ENCODE measurements at places on chromosomes 16 and 17.

GRCh38 chr17:48594538-48595277, 1.1 kb upstream of the HOXB5 start:
- DNase-seq = no peak

DNA sequence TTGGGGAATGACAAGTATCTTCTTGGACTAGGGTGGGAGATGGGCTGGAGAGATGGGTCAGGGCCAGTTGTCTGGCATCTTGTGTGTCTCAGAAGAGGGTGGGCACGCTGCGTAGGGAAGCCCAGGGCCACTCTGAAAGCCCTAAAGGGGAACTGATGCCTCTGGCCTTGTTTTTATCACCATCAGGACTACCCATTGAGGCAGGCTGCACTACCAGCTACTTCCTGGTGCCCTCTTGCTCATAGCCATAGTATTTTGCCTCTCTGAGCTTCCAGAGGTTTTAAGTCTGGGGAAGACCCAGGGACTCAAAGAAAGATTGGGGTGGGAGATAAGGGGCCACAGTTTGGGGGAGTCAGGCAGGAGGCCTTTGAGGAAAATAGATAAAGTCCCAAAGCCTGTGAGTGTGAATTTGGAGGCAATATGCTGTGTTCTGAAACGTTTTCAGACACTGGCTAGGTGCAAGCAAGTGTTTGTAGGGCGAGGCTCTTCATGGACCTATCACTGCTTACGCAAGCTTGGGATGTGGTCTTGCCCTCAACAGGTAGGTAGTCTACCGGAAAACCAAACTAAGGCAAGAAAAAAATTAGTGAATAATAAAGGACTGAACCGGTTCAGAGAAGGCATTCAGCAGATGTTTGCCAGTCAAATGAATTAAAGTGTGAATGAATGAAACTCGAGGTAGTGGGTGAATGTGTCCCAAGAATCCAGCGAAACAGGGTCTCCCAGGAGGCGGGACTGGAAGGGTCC, 688 bp upstream of the ITGB3 start:
- DNase-seq = no peak

DNA sequence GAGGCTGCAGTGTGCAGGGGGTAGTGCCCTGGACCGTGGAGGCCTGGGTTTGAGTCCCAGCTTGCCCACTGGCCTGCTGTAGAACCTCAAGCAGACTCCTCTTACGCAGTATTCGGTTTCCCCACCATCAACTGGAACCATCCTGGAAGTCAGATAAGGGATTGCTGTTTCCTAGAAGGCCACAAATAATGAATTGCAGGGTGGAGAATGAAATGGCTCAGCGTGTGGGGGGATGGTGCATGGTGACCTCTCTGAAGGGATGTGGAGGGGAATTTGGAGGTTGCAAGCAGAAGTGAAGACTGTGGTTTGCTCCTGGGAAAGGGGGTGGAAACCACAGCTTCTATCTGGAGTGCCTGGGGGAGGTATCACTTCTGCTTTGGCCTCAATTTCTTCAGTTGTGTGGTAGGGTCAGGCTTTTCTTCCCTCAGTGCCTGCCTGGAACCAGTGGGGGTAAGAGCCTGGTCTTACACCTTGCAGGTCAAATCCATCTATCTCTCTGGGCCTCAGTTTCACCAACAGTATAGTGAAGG, 1.7 kb downstream of the ADGRG5 start:
- DNase-seq = no peak

GRCh38 chr17:50310455-50311111, 35.3 kb upstream of the XYLT2 start:
- no peak for DNase-seq

DNA sequence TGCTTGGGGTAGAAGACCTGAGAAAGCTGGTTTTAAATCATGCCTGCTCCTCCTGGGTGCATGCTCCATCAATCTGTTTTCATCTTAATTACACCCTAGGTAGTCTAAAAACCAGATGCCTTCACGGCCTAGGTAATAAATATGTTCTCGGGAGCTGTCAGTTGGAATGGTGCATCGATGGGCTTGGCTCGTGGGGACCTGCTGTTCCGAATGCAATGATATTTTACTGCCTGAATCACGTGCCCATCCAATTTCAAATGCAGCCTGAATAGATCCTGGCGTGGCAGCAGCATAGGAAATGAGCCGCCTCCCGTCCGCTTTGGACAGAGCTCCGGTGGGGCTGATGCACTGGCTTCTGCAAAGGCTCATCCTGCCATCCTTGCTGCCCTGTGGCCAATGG, 18.8 kb upstream of the FAAP100 start:
- DNase-seq = no peak

GRCh38 chr16:70786020-70786755, 14.8 kb downstream of the VAC14 start:
- no peak for DNase-seq

DNA sequence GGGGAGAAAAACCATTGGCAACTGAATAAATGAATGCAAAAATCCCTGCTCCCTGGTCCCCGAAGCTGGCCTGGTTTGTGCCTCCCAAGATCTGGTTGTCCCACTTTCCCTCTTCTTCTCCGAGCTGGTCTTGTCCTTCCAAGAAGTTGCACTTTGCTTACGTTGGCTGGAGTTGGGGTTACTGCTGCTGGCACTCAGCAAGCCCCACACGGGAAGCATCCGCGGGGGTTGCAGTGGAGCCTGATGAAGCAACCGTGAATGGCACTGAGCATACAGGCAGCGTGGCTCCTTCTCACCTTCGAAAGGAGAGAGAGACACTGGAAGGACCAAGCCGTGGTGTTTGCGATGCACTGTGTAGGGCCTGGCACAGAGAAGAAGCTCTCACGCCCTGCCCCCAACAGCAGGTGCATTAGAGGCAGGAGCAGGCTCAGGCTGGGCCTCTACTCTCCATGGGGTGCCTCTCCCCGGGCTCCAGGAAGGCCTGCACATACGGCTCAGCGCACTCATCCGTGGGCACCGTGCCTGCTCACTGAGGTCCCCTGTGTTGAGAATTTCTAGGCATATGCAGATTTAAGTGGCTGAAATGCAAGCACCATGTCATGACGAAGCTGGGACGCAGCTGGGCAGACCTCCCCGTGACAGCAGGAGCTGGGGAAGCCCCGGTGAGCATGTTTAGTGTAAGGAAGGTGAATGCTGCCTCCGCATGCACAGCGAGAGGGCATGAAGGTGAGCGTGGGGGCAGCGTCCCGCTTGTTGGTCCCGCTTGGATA, 12.1 kb downstream of the CA5A start:
- no peak for DNase-seq

- no peak for DNase-seq
These were observed 19.0 kb downstream of the ITGB4 start for GRCh38 chr17:75740215-75740614.

DNA sequence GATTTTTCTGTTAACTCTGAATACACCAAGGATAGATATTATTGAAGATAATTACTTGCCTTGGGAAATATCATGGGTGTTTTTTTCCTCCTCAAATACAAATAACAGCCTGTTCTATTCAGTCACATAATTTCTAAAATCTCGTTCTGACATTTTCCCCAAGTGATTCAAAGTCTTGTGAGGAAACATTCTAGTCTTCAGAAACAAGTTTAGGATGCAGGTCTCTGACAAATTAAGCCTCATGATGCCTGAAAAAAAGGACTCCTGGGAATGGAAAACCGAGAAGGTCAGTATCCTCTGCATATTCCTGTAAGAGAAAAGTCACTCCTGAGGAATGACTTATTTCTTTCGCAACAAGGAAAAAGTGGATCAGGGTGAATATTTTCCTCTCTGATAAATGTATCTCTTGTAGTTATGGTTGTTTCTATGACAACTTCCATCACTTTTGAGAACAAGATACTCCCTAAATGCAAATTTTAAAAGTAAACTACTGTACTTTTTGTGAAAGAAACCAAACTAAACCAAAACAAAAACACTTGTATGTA, 384.6 kb downstream of the CNTNAP4 start:
- DNase-seq = no peak

- no peak for DNase-seq
These were observed 1.3 kb downstream of the PRPSAP2 start for GRCh38 chr17:18859256-18859655.
